ENCODE measurements at places on chromosomes 12 and 14.

GRCh38 chr14:89060191-89060590, 235.7 kb downstream of the TTC8 start:
- H3K4me3 ChIP-seq: no peak overlapping the region
- H3K27ac ChIP-seq: no peak overlapping the region
- H3K4me1 ChIP-seq: no peaks in the 10 kb centered on the region
- no peaks in the 10 kb centered on the region for H3K36me3 ChIP-seq
- DNase-seq: no peak

GRCh38 chr14:60965402-60965801, 15.5 kb downstream of the TRMT5 start:
- H3K4me3 ChIP-seq: no peak overlapping the region
- H3K27me3 ChIP-seq: no peaks in the 10 kb centered on the region
- no peak for DNase-seq

GRCh38 chr14:58635091-58635830, 2.5 kb upstream of the DACT1 start:
- H3K27me3 ChIP-seq: peaks cover 26% of the 10 kb centered on the region
- H3K27ac ChIP-seq: no peak overlapping the region
- DNase-seq: no peak
- H3K36me3 ChIP-seq: peaks cover 9% of the 10 kb centered on the region
- H3K4me3 ChIP-seq: no peak overlapping the region

GRCh38 chr12:119713551-119714031, 45.7 kb downstream of the PRKAB1 start:
- H3K4me3 ChIP-seq: no peak overlapping the region
- H3K4me1 ChIP-seq: no peaks in the 10 kb centered on the region
- H3K27ac ChIP-seq: no peak overlapping the region
- peaks cover 80% of the 10 kb centered on the region for H3K36me3 ChIP-seq
- DNase-seq: no peak

DNA sequence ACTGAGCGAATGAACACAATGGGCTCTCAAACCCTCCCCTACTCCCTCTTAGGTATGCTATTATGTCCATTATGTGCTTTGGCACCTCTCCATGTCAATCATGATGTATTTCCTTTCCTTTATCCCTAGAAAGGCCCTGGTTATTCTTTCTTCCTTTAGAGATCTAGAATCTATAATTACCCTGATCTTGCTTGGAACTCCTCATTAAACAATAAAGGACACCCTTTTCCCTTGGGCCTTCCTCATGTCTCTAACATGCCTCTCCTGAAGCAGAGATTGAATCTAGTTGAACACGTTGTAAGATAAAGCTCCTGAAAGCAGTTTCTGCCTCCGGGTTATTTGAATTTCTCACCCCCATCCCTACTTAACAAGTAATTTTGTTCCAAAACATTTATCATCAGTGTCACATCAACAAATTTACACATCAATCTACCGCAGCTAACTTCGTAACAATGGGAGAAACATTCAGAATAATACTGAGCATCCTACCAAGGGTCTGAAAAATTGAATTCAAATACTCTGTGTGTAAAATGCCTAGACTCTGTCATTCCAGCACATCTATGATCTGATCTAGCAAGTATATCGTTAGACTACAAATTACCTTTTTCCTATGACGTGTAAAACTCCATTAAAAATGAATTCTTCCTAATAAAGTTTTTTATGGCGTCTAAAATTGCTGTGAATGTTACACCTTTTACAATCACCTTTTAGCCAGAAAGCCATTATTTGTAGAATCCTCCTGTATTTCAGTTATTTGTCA, 5.4 kb downstream of the USP44 start:
- H3K4me1 ChIP-seq: peaks cover 27% of the 10 kb centered on the region
- DNase-seq: no peak
- no peak overlapping the region for H3K4me3 ChIP-seq
- peaks cover 19% of the 10 kb centered on the region for H3K27me3 ChIP-seq

DNA sequence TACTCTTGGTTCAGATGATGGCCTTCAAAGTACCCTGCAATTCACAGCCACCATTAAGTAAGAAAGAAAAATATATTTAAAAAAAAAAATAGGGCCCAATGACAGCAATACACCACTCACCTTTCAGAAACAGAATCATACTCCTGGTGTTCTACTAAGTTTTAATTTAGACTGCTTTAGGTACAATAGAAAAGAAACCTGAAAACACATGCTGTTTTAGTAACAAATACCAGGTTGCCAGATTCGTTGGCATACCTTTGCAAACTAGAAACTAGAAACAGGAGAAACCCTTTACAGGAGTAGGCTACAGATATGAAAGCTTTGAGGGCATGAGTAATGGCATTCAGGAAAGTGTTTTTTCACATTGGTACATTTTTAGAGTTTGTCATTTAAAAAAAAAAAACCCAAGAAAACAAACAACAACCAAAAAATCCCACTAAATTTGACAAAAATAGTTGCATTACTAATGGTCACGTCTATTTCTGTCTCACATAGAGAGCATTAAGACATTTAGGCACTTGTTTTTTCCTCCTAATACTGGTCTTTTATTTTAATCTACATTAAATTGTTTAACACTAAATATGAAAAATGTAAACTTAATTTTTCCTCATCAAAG, 4.0 kb downstream of the SIX1 start:
- peaks cover 28% of the 10 kb centered on the region for H3K4me1 ChIP-seq
- H3K27ac ChIP-seq: no peak overlapping the region

DNA sequence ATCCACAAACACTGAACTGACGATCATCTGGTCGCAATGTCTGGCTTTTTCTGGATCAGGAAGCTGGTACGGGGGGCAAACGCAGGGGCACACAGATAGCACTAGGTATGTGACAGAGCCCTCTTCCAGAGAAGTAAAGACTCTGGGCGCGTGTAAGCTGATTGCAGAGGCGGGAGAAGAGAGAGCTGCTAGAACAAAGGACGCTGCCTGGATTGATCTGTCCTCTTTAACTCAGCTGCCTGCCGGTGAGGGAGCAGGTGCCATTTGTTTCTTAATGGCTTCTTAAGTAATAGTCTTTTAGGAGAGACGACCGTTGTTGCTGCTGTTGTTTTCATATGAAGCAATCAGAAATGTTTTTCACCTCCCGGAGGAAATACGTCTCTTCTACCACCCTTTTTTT, 77.3 kb downstream of the GLT1D1 start:
- no peak overlapping the region for H3K27ac ChIP-seq
- no peak for DNase-seq
- peaks cover 11% of the 10 kb centered on the region for H3K27me3 ChIP-seq
- no peak overlapping the region for H3K4me3 ChIP-seq

DNA sequence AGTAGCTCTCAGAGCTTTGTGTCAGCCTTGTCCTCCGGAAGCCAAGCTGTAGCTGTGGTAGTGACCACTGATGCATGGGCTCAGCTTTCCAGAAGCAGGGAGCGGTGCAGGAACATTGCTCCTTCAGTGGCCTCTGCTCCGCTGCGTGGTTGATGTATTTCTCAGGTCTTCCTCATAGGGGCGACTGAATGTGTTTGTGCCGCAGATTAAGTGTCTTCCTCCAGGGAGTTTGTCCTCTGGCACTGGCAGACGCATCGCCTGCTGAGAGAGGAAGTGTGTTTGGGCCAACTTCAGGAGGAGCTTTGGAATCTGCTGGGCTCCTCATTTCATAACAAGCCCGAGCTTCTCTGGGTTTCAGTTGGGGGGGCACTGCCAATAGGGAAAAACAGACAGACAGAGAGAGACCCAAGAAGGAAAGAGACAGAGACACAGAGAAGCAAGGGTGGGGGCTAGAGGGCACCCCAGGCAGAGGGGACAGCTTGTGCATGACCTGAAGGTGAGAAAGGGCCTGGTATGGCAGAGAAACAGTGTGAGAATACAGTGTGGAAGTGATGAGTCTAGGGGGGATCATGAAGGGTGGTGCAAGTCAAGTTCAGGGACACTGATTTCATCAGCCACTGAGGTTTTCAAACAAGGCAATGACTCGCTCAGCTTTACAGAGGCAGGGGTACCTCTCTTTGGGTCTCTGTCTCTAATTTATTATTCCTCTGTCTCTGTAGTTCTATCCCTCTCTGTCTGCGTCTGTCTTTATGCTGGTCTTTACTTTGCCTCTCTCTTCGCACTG, 69.4 kb upstream of the PRIMA1 start:
- no peak overlapping the region for H3K27ac ChIP-seq
- H3K36me3 ChIP-seq: no peaks in the 10 kb centered on the region
- H3K4me1 ChIP-seq: no peaks in the 10 kb centered on the region
- no peak for DNase-seq
- no peak overlapping the region for H3K4me3 ChIP-seq
- H3K27me3 ChIP-seq: peaks cover 20% of the 10 kb centered on the region

DNA sequence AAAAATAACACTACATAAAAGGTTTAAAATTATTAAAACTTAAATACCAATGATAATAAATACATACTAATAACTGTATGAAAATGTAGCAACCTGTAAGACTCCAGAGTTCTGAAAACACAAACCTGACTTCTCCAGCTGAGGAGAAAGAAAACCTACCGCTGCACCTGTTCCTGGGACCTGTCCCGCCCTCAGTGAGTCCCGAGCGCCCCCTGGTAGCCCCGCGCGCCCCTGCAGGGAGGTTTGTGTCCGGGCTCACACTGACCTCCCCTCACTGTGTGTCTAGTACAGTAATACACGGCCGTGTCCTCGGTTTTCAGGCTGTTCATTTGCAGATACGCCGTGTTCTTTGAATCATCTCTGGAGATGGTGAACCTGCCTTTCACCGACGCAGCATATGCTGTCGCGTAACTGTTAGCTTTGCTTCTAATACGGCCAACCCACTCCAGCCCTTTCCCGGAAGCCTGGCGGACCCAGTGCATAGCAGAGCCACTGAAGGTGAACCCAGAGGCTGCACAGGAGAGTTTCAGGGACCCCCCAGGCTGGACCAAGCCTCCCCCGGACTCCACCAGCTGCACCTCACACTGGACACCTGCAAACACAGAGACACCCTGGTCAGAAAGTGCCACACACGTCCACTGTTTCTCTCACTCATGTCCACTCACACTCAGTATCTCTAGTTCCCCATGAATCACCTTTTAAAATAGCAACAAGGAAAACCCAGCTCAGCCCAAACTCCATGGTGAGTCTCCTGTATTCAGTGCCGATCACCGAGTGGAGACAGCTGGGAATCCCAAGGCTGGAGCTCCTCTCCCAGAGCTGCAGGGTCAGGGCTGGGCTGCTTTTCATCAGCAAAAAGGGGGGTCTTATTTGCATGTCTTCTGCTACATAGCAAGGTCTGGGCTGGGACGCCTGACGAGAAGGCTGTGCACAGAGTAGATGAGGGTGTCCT, 1276.3 kb downstream of the TMEM121 start:
- H3K27ac ChIP-seq: no peak overlapping the region
- no peaks in the 10 kb centered on the region for H3K36me3 ChIP-seq
- no peaks in the 10 kb centered on the region for H3K4me1 ChIP-seq
- H3K27me3 ChIP-seq: peaks cover 47% of the 10 kb centered on the region
- no peak for DNase-seq

Data from activated naive CD4-positive, alpha-beta T cell treated with anti-CD3 and anti-CD28 coated beads, Interleukin-2, amount 10 ng/mL, durations not matched to agents 7 days and 5 days (primary cell).